ENCODE measurements at places on chromosomes 6 and 20. TPM values are rescaled to one million over a fixed set of nuclear protein-coding genes. Genes with fewer than 3 reads are reported as not detected.

DNA sequence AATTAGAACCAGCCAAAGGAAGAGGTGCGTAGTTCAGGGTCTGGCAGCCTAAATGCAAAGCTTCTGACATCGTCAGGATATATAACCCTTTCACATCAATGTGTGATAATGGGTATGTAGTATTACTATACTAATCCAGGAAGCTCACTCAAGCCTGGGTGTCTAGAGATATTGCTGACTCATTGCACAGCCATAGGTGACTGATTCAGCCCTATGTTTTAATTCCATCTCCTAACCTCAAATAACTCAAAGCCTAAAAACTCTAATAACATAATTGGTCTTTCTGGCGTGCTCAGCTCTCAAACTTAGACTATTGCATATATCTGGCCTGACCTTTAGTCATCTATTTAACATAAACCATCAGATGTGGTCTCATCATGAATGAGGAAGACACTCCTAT, 658.4 kb downstream of the TBC1D32 start:
- no peak for DNase-seq
- H3K27ac ChIP-seq, result no peak overlapping the region
- H3K36me3 ChIP-seq, result no peaks in the 10 kb centered on the region
- no peaks in the 10 kb centered on the region for H3K4me1 ChIP-seq

DNA sequence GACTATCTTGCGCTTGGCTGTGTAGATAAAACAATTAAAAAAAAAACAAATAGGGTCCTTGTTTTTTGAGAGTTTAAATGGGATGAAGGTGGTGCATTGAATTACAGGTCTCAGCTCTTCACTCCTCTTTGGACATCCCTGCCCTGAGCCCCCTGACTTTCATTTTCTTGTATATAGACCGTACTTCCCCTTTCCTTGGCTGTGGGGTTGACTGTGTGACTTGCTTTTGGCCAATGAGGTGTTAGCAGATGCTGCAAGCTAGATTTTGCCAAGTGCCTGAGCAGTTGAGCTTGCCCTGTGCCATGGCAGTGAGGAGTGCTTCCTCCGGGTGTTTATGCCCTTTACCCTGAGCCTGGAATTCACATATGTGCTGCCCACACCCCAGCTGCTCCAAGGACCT, 386.1 kb upstream of the ZFP64 start:
- no peaks in the 10 kb centered on the region for H3K4me1 ChIP-seq
- no peaks in the 10 kb centered on the region for H3K36me3 ChIP-seq
- H3K4me3 ChIP-seq, result no peak overlapping the region
- no peaks in the 10 kb centered on the region for H3K27me3 ChIP-seq
- H3K27ac ChIP-seq, result no peak overlapping the region

- no peak overlapping the region for H3K4me3 ChIP-seq
- no peak for DNase-seq
- peak overlapping the region; percentile 99 for H3K27ac ChIP-seq
- H3K4me1 ChIP-seq, result peaks cover 78% of the 10 kb centered on the region
Measured at GRCh38 chr20:53657732-53658131, 64.1 kb upstream of the ZNF217 start.

CALHM6 gene
- 3.4 TPM for polyA plus RNA-seq

DNA sequence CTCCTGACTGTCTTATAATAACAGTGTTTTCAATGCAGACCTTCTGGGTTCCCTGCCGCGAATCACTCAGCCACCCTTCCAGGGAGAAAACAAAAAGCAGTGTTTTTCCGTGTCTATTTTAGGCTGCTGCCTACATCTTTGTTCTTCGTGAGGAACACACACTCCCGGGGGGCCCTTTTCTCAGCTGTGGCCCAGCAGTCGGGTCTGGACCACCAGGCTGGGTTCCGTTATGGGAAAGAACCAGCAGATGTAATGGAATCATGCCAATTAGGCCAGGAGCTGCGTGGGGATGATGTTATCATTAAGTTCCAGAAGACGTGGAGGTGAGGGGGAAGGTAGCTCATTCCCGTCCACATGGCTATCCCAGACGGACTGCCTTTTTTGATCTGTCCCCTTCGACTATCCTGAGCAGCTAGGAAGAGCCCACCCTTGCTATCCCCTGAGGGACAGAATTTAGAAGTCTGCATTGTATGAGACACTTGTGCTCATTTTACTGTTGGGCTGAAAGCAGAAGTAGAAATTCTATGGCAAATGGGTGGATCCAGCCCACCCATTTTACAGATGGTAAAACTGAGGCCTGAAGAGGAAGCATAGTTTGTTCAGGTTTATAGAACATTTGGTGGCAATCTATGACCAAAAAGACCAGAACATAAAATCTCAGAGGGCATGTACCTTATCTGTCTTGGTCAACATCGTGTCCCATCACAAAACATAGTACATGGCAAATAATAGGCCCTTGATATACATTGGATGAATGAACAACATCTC, 54.5 kb downstream of the KCNB1 start:
- H3K4me1 ChIP-seq, result no peaks in the 10 kb centered on the region
- no peak for DNase-seq
- no peaks in the 10 kb centered on the region for H3K27me3 ChIP-seq
- H3K4me3 ChIP-seq, result no peak overlapping the region
- no peaks in the 10 kb centered on the region for H3K36me3 ChIP-seq

COL11A2 gene
- polyA plus RNA-seq, result 0.03 TPM

DNA sequence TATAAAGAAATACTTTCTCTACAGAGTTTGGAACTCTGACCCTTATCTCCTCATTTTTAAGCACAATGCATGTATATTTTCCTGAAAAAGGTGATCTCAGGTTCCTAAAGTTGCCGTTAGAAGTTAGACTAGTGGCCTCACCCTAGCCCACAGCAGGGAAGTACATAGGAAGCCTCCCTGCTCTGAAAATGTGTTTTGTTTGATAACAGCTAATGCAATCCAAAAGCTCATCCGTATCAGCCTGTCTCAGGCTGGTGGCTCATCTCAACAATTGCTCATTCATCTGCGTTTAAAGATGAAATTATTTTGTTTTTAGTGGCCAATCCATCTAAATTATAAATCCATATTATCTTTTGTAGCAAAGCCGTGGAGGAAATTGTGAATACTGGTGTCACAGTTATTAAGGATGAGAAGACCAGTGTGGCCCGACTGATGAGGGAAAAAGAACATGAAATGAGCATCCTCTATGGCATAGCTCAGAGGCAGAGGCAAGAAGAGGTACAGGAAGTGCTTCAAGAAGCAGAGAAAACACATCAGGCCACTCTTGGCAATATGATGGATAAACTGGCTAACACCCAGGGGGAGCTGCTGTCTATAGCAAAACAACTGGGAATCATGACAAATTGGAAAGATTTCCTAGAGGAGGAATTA, 20.1 kb downstream of the C6orf163 start:
- H3K27ac ChIP-seq, result no peak overlapping the region
- 0 out of 2 replicates have a peak, but pooled peaks cover 2% of the 10 kb centered on the region for H3K4me1 ChIP-seq
- H3K27me3 ChIP-seq, result no peaks in the 10 kb centered on the region
- DNase-seq, result no peak

- H3K27me3 ChIP-seq, result no peaks in the 10 kb centered on the region
- H3K27ac ChIP-seq, result no peak overlapping the region
- DNase-seq, result no peak
- H3K4me1 ChIP-seq, result no peaks in the 10 kb centered on the region
- no peak overlapping the region for H3K4me3 ChIP-seq
- H3K36me3 ChIP-seq, result no peaks in the 10 kb centered on the region
Measured at GRCh38 chr6:71332012-71332411, 43.4 kb downstream of the OGFRL1 start.

GRCh38 chr6:44411141-44411540, 23.6 kb downstream of the CDC5L start:
- DNase-seq, result no peak
- H3K27ac ChIP-seq, result no peak overlapping the region
- H3K4me1 ChIP-seq, result no peaks in the 10 kb centered on the region
- no peak overlapping the region for H3K4me3 ChIP-seq
- H3K36me3 ChIP-seq, result peaks cover 16% of the 10 kb centered on the region

GRCh38 chr6:150934380-150934779, 68.9 kb downstream of the MTHFD1L start:
- no peak for DNase-seq
- H3K4me3 ChIP-seq, result no peak overlapping the region
- no peaks in the 10 kb centered on the region for H3K27me3 ChIP-seq
- no peaks in the 10 kb centered on the region for H3K4me1 ChIP-seq

FRK gene
- polyA plus RNA-seq, result 0.59 TPM

DNA sequence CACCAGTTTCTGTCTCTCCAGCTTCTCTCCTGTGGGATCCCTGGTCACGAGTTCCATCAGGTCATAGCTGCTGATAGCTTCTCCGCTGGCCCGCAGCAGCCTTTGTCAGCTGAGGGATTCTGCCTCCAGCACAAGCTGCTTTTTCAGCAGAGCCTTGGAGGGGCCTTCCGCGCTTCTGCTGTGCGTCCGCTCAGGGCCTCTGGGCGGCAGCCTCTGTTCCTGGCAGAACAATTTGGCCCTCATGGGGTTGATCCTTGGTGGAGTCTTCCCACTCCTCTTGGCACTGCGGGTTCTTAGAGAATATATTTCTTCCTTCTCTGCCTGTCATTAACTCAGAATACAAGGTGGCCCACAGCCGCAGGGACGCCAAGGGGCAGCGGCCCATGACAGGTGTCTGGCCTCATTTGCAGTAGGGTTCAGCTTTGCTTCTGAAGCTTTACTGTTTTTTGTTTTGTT, 158.8 kb downstream of the DTNBP1 start:
- no peak overlapping the region for H3K27ac ChIP-seq
- no peak for DNase-seq
- no peaks in the 10 kb centered on the region for H3K27me3 ChIP-seq
- H3K4me3 ChIP-seq, result no peak overlapping the region

GRCh38 chr20:5480824-5481600, 164.3 kb upstream of the PROKR2 start:
- DNase-seq, result no peak
- peaks cover 20% of the 10 kb centered on the region for H3K4me1 ChIP-seq
- no peak overlapping the region for H3K4me3 ChIP-seq
- no peaks in the 10 kb centered on the region for H3K36me3 ChIP-seq

GRCh38 chr20:32829311-32830005, 9.7 kb downstream of the MAPRE1 start:
- no peak overlapping the region for H3K27ac ChIP-seq
- H3K36me3 ChIP-seq, result peaks cover 8% of the 10 kb centered on the region
- no peaks in the 10 kb centered on the region for H3K4me1 ChIP-seq
- H3K27me3 ChIP-seq, result no peaks in the 10 kb centered on the region
- H3K4me3 ChIP-seq, result no peak overlapping the region

- H3K4me3 ChIP-seq, result no peak overlapping the region
- H3K27me3 ChIP-seq, result no peaks in the 10 kb centered on the region
- DNase-seq, result no peak
- no peaks in the 10 kb centered on the region for H3K36me3 ChIP-seq
- no peaks in the 10 kb centered on the region for H3K4me1 ChIP-seq
Measured at GRCh38 chr20:10268636-10269035, 50.0 kb downstream of the SNAP25 start.

- H3K4me3 ChIP-seq, result no peak overlapping the region
- no peaks in the 10 kb centered on the region for H3K36me3 ChIP-seq
- no peak overlapping the region for H3K27ac ChIP-seq
- H3K27me3 ChIP-seq, result no peaks in the 10 kb centered on the region
Measured at GRCh38 chr20:20946122-20946759, 159.9 kb downstream of the LINC00237 start.

FAXC gene
- polyA plus RNA-seq, result not detected

DACT2 gene
- polyA plus RNA-seq, result not detected

- peaks cover 33% of the 10 kb centered on the region for H3K4me1 ChIP-seq
- H3K27me3 ChIP-seq, result no peaks in the 10 kb centered on the region
- DNase-seq, result no peak
- H3K36me3 ChIP-seq, result no peaks in the 10 kb centered on the region
Measured at GRCh38 chr20:50346374-50347283, 156.0 kb downstream of the CEBPB start.

- H3K27ac ChIP-seq, result no peak overlapping the region
- H3K4me3 ChIP-seq, result no peak overlapping the region
- H3K36me3 ChIP-seq, result no peaks in the 10 kb centered on the region
- no peaks in the 10 kb centered on the region for H3K4me1 ChIP-seq
- no peak for DNase-seq
Measured at GRCh38 chr6:167682125-167682524, 144.6 kb upstream of the AFDN start.

DNA sequence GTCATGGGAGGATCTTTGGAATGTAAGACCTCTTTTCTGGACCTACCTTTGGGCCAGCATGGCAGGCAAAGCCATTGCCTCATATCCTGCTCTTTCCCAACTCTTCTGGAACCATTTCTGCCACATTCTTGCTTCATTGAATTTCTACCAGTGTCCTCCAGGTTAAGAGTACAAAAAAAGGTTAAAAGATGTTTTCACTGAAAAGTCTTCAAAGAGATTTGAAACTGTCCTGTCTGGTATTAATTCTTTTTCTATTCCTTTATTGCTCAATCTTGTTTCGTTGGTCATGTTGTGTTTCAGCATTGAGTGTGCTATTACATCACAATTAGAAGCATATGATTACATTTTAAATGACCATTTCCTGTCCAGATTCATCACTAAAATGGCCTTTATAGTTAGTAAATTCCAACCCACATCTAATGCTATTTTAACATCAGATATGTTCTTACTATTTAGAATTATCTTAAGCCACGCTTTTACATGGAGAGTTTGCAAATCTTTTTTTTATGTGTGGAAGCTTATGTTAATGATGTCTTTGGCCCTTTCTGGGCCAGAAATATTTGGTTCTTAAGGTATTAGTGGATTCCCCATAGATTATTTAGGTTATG, 450.9 kb downstream of the GJA1 start:
- no peaks in the 10 kb centered on the region for H3K27me3 ChIP-seq
- no peaks in the 10 kb centered on the region for H3K36me3 ChIP-seq
- no peak overlapping the region for H3K27ac ChIP-seq
- H3K4me1 ChIP-seq, result no peaks in the 10 kb centered on the region

- no peaks in the 10 kb centered on the region for H3K4me1 ChIP-seq
- H3K36me3 ChIP-seq, result no peaks in the 10 kb centered on the region
- H3K27me3 ChIP-seq, result no peaks in the 10 kb centered on the region
Measured at GRCh38 chr6:10626154-10626741, 68.2 kb downstream of the C6orf52 start.

GRCh38 chr6:75430631-75431325, 62.8 kb downstream of the FILIP1 start:
- H3K4me3 ChIP-seq, result no peak overlapping the region
- DNase-seq, result no peak
- H3K27ac ChIP-seq, result no peak overlapping the region
- H3K4me1 ChIP-seq, result peaks cover 6% of the 10 kb centered on the region
- H3K27me3 ChIP-seq, result no peaks in the 10 kb centered on the region

DNA sequence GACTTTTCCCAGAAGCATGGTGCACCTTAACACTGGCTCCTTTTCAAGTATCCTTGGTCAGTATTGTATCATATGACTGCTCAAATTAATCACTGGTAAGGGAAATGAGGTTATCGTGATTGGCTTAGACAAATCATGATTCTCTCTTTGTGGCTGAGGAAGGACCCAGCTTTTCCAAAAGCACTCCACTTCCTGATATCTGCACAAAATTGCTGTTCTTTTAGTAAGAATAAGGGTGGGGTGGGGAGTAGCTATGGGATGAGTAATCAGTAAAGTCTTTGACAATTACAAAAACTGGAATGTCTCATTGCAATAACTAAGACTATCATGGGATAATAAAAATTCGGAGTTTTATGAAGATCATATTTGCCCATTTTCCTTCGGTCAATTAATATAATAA, 9.0 kb upstream of the RIPPLY2 start:
- H3K36me3 ChIP-seq, result no peaks in the 10 kb centered on the region
- no peaks in the 10 kb centered on the region for H3K4me1 ChIP-seq

AVP gene
- not detected for polyA plus RNA-seq

GRCh38 chr6:17015551-17016381, 86.1 kb upstream of the STMND1 start:
- H3K4me1 ChIP-seq, result no peaks in the 10 kb centered on the region
- no peak overlapping the region for H3K27ac ChIP-seq
- H3K4me3 ChIP-seq, result no peak overlapping the region
- DNase-seq, result no peak

Measured in GM12878 (cell line).